ENCODE measurements at places on chromosomes 2 and 18.

GRCh38 chr2:222545823-222546795 is 109.8 kb downstream of the FARSB start:
- no peak for DNase-seq

DNA sequence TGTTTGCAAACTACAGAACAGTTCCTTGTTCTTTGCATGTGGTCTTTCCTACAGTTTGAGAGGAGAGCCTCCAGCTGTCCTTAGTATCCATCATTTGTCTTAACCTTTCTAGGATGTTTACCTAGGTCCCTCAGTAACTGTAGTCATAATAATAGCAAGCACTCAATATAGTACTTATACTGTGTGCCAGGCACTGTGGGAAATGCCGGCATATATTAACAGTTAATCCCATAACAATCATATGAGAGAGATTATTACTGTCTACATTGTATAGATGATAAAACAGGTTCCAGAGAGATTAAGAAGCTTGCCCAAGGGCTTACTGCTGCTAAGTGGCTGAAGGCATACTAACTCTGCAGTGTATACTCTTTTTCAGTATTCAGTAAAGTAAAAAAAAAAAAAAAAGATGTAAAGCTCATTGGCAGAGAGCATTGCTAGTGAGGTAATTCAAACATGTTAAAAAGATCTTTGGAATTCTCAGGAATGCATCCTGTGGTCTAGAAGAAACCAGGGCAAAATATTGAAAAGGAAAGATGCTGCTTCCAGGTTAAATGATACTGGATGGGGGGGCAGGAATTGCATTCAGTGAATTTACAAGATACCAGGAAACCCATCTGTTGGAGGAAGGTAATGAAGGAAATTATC is 72.3 kb downstream of the SPTBN1 start:
- no peak for DNase-seq

- no peak for DNase-seq
These were observed 147.8 kb upstream of the MMADHC start for GRCh38 chr2:149735237-149735958.

DNA sequence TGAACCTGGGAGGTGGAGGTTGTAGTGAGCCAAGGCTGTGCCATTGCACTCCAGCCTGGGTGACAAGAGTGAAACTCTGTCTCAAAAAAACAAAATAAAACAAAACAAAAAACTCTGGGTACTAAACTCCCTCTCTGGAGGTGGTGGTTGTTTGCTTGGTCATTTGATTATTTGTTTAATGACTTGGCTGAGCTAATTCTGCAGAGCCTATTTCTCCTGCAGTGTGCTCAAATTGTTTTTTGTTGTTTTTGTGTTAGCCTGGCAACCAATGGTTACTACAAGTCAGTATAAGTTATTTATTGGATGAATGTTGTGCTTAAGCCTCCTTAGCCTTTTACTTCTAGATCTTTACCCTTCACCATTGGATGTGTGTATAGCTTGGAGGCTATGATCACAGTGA is 387.5 kb downstream of the ADCYAP1 start:
- DNase-seq, result no peak

GRCh38 chr18:30970196-30970816 is 72.2 kb downstream of the DSC3 start:
- DNase-seq, result no peak

GRCh38 chr18:77062518-77063003 is 70.0 kb downstream of the MBP start:
- DNase-seq, result no peak

DNA sequence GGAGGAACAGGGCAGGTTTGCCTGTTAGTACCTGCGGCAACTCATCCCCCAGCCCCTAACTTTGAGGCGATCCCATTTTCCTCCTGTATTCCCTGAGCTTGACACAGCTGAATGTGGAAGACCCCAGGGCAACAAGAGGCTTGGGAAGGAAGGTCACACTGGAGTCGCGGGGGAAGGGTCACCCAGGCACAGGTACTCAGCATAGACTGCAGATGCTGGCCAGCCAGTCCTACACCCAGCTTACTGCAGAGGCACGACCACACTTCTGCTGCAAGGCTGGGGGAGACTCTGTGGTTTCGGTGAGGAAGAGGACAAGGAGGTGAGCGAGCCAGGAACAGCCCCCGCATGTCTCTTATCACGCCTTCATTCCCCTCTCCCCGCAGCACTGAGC is 91.5 kb downstream of the MALT1 start:
- DNase-seq, result no peak

DNA sequence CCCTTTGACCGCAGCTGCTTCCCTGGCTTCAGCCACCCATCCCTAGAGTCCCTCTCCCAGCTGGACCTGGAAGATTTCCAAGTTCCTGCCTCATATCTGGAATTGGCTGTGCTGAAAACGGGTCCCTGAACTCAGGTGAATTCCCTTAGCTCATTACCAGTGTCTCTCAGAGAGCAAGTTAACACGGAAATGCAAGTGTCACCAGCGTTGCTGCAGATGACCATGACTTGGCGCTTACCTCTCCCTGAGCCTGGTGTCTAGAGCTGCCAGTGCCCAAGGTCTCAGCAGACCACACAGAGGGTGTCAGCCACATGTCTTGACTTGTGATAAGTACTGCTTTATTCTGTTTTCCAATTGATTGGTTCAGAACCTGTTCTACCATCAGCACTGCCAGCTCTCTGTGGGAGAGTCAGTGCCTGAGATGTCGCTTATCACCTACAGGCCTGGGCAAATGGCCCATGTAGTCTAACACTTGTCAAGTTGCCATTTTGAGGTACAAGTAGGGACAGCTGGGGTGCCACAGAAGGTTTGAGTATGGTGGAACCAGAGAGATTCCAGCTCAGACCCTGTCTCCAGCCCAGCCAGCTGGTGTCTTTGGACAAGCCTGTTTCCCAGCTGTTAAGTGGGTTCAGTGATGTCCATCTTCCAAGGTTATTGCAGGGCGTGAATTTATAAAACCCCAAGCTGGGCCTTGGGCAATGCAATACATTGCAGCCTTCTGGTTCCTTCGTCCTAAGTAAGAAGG is 48.7 kb downstream of the LYPD1 start:
- DNase-seq, result no peak

DNA sequence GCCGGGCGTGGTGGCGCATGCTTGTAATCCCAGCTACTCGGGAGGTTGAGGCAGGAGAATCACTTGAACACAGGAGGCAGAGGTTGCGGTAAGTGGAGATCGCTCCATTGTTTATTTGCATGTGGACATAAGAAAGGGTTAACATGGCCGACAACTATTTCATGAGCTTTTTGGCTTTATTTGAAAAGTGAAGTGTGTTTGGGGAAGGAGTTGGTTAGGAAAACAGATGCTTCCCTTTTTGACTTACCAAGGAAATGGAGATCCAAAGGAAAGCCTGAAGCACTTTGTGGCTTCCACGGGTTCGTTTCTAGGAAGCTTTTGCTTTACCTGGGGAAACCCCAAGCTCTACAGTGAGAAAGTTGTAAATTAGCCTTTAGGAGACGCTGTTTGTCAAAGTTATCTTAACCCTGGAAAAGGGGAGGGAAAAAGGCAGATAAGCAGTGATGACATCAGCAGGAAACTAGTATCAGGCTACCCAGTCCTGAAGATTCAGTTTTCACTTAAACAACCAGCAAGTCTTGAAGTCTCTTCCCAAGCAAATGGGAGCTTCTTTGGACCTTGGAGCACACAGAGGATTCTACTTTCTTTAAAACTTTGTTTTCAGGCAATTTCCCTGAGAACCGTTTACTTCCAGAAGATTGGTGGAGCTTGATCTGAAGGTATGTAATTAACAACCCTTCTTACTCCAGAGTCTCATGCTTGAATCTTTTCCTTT is at the start of gene CASP10:
Gene CASP10, plus strand, starts transcription at position 492 of the 715 bp plus-strand sequence. CDS start 2,637 bp downstream, outside the sequence.
- peak; percentile 93 for DNase-seq

- no peak for DNase-seq
These were observed 36.6 kb upstream of the PPP1R1C start for GRCh38 chr2:181949047-181949446.

DNA sequence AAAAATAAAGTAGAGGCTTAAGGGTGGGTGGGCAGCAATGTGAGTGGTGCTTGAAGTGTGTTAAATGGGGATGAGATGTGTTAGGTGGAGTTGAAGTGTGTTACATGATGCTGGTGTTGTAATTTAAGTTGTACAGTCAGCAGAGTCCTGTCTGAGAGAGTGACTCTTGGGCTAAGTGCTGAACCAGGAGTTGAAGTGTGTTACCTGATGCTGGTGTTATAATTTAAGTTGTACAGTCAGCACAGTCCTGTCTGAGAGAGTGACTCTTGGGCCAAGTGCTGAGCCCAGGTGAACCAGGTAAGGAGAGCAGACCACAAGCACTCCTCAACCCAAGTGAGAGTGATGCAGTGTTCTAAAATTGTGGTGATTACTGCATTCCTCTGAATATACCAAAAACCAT is 40.6 kb downstream of the LCLAT1 start:
- DNase-seq, result no peak

DNA sequence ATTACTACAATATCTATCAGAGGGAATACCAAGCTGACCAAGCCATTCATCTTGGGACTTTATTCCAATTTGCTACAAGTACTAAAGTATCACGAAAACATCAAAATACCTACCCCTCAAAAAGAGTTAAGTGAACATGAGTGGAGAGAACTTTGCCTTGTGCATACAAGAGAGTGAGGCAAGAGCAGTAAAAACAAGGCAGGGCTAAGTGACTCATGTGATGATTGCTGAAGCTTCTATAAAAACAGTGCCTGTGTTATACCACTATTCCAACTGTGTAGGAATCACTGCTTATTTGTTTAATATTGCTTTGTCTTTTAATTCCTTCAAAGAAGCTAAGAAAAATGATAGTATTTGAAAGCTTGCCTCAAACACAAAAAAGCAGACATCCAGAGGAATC is 61.2 kb downstream of the FARSB start:
- no peak for DNase-seq

GRCh38 chr2:203071148-203071547 is 56.5 kb downstream of the NBEAL1 start:
- DNase-seq, result no peak

- DNase-seq, result no peak
These were observed 267.6 kb upstream of the MGAT5 start for GRCh38 chr2:133986081-133986837.

GRCh38 chr18:62506495-62507143 is 16.2 kb upstream of the ZCCHC2 start:
- no peak for DNase-seq

DNA sequence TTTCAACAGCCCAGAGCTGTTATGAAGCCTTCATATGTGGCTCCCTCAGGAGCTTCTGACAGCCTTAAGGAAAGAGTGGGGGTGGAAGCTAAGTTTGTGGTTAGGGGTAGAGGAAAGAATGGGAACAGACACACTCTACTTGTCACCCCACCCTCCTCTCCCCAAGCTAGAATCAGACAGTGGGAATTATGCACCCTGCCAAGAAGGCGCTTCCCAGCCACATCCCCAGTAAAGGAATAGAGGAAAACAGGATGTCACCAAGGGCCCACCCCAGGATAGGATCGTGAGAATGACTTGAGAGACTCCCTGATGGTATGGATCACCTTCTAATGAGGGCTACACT is 32.4 kb upstream of the EML4 start:
- DNase-seq, result no peak

DNA sequence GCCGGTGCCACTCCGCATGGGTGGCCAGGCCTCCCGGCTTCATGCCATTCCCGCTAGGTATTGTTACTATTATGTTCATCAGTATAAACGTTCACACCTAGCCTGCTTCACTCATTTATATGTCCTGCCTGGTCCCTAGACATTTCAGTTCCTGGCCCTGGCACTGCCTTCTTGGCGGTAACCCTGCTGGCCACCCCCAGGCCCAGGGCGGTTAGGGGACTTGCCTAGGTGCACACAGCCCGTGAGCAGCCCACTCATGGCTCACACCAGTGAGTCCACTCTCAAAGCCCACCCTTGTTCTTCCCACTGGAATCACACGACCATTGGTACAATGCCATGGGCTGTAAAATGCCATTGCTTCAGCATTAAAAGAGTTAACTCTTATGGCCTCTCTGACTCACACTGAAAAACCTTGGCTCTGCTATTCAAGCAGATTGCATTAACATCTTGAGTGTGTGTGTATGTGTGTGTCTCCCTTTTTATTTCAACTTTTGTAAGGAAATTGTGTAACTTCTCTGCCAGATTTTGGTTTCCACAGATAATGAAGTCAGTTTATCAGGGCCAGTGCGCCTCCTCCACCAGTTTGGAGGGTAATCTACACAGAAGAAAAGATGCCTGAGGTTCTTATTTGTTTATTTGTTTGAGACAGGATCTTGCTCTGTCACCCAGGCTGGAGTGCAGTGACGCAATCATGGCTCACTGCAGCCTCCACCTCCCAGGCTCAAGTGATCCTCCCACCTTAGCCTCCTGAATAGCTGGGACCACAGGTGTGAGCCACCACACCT is 74.2 kb downstream of the RAB31 start:
- DNase-seq, result peak; percentile 27

DNA sequence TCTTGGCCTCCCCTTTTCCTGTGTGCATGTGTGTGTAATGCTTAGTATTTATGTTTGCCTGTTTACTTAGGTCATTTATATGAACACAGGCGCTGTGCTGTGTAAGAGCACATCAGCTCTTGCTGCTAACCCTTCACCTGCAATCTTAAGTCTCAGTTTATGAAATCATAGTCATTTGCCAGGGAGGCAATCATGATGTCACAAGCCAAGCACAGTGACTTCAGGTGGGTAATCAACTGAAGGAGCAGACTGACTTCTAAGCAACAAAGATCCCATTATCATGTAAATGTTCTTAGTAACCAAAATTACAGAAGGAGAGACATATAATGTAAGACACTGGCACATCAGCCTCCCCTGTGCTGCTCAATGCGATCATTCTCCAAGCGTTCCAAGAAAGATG is 386.3 kb upstream of the MEIS1 start:
- no peak for DNase-seq

DNA sequence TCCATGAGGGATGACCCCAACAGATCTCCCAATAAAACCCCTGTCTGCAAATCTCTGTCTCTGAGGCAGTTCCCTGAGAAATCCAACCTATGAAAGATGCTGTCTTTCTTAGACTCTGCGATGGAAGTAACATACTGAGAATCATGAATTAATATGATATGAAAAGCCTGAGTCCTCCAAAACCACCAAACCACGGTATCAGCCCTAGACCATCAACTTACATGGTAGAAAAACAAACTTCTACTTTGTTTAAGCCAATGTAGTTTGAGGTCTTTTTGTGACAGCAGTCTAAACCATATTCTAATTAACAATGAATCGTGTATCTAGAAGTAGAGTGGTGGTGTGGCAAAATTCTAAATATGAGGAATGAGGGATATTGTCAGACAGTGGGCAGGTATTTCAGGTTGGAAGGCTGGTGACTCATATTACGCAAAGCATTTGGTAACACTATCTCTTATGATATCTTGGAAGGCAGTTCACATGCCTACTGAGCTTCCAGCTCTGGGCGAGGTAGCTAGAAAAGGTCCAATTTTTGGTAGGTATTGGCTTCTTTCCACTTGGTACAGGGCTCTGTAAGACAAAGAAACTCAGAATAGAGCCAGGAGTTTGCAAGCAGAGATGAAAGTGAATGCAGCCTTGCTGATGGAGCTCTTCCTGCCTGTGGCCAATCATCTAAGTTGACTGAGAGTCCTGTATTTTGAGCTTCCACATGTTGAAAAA is 215.8 kb downstream of the ZFP36L2 start:
- no peak for DNase-seq

DNA sequence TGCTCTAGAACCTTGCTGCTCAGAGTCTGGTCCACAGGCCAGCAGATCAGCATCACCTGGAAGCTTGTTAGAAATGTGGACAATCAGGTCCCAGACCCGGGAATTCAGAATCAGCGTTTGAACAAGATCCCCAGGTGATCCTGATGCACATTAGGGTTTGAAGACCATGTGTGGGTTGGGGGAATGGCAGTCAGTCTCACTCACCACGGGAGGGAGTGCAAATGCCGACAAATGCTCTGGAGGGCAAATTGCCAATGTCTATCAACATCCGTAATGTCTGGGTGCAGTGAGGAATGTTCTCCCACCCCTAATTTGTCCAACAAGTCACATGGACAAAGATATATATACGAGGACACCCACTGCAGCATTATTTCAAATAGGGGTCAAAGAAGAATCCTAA is 34.5 kb downstream of the INPP5D start:
- DNase-seq, result no peak

All from hematopoietic multipotent progenitor cell treated with erythropoietin and hydrocortisone succinate and interleukin-3 and kit ligand, for 17 days (in vitro differentiated cells).